ENCODE measurements at places on chromosomes 6 and 20.
A peak's percentile ranks its signal among the peaks of the same experiment; 100 is the strongest.

GRCh38 chr6:151353795-151354194 lies 37.6 kb downstream of the ZBTB2 start:
- DNase-seq = no peak

DNA sequence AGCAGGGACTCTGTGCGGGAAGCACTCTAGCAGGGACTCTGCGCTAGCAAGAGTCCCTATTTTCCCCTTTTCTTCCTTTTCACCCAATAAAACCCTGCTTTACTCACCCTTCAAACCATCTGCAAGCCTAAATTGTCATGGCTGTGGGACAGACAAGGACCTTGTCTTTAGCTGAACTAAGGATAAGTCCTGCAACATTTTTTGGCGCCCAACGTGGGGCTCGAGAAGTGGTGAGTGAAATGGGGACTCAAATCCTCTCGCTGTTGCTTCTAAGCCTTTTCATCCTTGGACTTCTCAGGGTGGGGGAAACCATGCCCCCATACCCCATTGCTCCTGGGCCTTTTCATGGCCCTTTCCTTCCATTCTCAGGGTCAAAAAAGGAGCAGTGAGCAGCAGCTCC lies 46.4 kb downstream of the IMPG1 start:
- peak; percentile 2 for DNase-seq

DNA sequence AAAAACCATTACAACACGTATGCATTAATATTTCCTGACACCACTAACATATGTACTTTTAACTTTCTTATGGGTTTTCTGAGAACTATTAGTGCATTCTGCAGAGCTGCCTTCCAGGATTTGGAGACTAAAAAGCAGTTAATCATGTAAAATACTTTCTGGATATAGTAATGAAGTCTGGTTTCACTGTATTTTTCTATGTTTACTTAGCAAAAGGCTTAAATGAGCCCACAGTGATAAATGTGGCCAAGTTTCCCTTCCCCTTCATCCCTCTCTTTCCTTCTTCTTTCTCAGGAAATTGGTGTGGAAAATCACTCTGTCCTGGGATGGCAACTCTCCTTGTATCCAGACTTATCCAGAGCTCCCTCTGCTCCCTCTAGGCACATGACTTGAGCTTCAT lies 29.7 kb upstream of the ENPP1 start:
- DNase-seq = peak; percentile 37

DNA sequence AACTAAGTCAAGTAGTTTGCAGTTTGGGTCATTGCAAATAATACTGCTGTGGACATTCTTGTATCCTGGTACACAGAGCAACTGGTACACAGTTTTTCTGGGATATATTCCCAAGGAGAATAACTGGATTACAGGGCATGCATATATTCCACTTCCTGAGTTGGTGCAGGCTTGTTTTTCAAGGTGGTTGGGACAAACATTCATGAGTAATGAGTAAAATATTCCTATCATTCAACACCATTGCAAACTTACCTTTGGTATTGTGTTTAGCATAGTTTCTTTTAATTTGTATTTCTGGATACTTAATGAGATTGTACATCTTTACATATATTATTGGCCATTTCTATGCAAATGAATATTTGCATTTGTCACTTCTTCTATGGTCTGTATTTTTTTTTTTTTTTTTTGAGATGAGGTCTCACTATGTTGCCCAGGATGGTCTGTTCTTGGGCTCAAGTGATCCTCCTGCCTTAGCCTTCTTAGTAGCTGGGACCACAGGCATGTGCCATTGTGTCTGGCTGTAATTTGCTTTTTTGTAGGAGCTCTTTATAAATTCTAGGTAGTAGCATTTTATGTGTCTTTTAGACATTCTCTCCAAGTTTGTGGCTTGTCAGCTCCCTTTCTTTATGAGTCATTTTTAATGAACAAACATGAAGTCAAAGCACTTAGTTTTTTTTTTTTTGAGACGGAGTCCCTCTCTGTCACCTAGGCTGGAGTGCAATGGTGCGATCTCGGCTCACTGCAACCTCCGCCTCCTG lies 158.7 kb downstream of the SOX4 start:
- peak; percentile 55 for DNase-seq

- no peak for DNase-seq
Observed at GRCh38 chr6:169975286-169975685, 223.9 kb downstream of the ERMARD start.

DNA sequence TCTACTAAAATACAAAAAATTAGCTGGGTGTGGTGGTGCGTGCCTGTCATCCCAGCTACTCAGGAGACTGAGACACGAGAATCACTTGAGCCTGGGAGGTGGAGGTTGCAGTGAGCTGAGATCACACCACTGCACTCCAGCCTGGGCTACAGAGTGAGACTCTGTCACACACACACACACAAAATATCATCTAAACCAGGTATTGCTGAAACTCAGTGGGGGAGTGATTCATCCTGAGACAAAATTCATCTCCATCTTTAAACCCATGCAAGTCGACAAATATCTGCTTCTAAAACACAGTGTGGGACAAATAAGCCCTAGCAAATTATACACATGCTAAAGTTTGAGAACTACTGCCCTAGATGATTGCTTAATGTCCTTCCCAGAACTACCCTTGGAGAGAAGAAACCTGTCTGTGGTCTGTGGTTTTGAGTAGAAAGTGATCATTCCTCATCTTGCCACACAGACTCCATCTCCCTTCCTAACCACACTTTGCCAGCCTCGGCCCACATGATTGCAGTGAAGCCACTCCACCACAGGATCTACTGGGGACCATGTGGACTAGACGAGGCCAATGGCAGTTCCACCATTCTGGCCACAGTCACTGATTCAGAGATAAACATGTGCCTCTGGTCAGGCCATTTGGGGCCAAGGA lies 130.3 kb downstream of the OPRM1 start:
- no peak for DNase-seq

DNA sequence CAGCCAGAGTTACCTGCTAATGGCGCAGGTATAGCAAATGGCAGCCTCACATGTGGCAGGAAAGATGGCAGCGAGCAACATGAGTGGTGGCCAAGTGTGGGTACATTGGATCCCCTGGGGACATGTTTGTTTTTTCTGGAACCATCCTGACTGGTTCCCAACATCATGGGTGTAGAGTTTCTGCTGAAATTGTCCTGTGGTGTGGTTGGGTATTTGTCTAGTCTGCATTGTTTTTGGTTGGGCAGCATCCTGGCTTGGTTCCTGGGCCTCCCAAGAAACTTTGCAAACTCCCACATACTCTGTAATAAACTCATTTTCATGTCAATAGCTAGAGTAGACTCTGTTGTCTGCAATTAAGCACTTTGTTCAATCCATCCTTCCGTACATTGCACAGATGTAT lies 282.6 kb downstream of the CDC5L start:
- DNase-seq = no peak

- DNase-seq = peak; percentile 36
Observed at GRCh38 chr6:114364301-114364700, 21.5 kb upstream of the HS3ST5 start.

DNA sequence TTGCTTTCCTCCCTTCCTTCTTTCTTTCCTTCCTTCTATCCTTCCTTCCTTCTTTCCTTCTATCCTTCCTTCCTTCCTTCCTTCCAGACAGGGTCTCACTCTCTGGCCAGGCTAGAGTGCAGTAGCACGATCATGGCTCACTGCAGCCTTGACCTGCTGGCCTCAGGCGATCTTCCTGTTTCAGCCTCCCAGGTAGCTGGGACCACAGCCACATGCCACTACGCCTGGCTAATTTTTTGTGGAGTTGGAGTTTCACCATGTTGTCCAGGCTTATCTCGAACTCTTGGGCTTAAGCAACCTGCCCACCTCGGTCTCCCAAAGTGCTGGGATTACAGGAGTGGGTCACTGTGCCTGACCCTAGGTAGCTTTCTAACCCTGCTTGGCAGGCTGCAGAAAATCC lies 12.2 kb upstream of the SEC63 start:
- DNase-seq = no peak

DNA sequence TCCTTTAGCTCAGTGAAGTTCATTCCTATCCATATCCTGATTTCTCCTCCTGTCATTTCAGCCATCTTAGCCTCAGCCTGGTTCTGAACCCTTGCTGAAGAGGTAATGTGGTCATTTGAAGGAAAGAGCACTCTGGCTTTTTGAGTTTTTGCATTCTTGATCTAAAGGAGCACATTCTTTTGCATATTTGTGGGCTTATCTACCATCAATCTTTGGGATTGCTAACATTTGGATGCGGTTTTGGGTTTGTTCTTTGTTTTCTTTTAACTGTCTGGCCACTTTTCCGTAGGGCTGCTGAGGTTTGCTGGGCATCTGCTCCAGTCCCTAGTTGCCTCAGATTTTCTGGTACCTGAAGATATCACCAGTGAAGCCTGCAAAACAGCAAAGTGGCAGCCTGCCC lies 238.3 kb downstream of the EPM2A start:
- peak; percentile 5 for DNase-seq

- no peak for DNase-seq
Observed at GRCh38 chr6:33684428-33684896, 27.0 kb downstream of the UQCC2 start.

DNA sequence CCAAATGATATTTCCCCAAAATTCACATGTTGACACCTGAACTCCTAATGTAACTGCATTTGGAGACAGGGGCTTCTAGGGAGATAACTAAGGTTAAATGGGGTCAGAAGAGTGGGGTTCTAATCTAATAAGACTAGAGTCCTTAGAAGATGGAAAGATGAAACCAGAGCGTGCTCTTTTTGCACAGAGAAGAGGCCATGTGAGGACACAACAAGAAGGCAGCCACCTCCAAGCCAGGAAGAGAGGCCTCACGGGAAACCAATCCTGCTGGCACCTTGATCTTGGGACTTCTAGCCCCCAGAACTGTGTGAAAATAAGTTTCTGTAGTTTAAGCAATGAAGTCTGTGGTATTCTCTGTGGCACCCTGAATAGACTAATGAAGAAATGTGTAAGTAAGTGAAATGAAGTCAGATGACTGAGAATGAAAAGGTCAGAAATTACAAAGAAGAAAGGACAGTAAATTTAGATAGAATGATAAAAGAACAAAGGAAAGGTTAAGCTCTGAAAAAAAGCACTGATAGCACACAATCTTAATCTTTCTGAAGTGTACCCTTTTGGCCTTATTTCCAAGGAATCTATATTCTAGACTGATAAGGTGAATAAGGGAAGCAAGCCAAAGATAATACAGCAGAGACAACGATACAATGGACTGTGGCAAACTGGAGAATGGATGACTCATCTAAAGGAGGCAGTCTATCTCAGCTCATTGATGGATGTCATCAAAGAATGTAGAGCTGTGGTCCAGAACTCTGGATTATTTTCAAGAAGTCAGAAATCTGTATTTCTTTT lies 110.4 kb downstream of the MYB start:
- DNase-seq = peak; percentile 78

- peak; percentile 51 for DNase-seq
Observed at GRCh38 chr6:118186672-118187567, 279.9 kb downstream of the SLC35F1 start.

GRCh38 chr6:12136905-12137304 lies 124.8 kb downstream of the HIVEP1 start:
- DNase-seq = peak; percentile 35

GRCh38 chr6:20056350-20056992 lies 155.8 kb downstream of the MBOAT1 start:
- DNase-seq = peak; percentile 39

All from fibroblast of upper back skin (primary cell).